Stimulated activated CD4-positive, alpha-beta T cell treated with anti-CD3 and anti-CD28 coated beads, Interleukin-4, amount 100 ng/mL, for 4 hours (primary cell): ENCODE measurements at places on chromosomes 4 and X.
A peak's percentile ranks its signal among the peaks of the same experiment; 100 is the strongest.

DNA sequence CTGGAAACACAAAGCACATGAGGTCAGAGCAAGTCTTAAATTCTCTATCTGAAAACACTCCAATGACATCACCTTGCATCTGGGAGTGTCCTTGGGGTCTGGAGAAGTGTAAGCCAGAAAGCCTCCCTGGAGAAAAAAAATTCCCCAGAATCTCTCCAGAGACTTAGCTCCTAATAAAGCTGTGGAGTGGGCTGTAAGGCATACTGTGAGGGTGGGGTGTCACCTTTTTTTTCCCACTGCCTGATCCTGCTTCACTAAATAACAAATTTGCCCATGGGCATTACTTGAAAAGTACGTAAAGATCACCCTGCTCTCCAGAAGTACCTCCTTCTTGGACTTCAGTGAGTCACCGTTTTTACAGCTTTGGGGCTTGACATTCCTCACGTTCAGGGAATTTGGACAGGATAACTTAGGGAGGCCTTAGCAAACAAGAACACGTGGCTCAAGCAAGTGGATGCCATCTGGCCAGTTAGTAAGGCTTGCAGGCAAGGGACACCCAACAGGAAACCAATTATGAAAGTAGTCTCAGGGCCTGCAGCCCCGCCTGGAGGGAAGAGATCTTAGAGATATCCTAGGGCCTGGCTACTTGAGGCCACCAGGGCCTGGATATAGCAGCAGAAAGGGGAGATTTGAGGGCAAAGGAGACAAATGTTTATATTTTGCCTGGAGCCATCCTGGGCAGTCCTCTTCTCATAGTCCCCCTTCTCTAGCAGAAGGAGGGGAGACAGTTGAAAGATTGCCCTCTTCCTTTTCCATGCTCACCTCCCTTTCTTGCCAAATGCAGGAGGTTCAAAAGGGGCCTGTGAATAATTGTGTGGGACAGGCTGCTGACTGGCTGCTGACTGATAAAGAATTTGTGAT lies 60.1 kb upstream of the PLAC1 start:
- DNase-seq = no peak

DNA sequence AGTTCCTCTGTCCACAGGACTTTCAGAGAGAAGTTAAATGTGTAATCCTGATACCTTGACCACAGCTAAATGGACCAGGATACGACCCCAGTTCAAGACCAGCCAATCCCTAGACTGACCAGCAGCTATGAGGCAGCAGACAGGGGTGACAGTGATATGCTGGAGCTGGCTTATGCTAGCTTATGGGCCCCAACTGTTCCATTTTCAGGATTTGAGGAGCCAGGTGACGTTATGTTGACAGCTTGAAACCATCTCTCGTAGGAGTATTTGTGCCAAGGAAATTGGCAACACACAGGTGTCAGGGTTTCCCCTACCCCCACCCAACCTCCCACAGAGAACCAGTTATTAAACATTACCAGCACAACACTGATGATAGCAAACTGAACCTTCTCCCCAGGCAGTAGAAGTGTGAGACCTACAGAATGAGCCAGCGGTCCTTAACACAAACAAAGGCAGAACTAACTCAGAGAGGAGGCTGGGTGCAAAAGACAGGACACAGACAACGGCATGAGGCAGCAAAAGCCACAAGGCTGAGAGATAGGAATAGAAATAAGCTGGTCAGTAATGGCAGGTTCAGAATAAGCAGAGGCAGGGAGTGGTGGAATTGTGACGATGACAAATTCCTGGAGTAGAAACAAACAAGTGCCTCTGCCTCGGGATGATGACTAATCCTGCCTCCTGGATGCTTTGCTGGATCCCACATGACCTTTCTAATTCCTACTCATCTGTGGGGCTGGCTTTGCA lies 85.6 kb upstream of the CPEB2 start:
- no peak for DNase-seq

GRCh38 chr4:54227256-54228055 lies 1.6 kb upstream of the PDGFRA start:
- no peak for DNase-seq

- DNase-seq = no peak
Observed at GRCh38 chr4:94758700-94759399, 1.1 kb downstream of the BMPR1B start.

GRCh38 chrX:44303119-44303518 lies 40.4 kb downstream of the EFHC2 start:
- DNase-seq = no peak

GRCh38 chr4:5143306-5143861 lies 92.1 kb downstream of the STK32B start:
- no peak for DNase-seq

GRCh38 chrX:48696909-48697727 lies 584 bp downstream of the SUV39H1 start:
- DNase-seq = peak; percentile 17

GRCh38 chr4:187417721-187418120 lies 577.9 kb upstream of the ZFP42 start:
- no peak for DNase-seq
